ENCODE measurements at places on chromosomes 13 and 19.
A peak's percentile ranks its signal among the peaks of the same experiment; 100 is the strongest.

DNA sequence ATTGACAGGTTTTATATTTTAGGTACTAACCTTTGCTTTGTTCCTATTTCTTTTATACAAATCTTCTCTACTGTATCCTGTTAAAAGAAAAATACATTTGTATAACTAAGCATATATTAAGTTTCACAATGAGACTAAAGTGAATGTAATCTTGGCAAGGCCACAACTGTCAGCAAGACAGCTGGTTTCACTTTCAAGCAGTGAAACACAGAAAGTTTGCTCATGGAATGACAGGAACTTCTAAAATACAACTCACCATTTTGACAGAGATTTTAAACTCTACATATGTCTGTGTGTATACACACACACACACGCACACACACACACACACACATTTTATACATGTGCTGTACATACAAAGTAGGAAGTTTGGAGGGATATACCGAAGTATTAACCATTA lies 53.3 kb downstream of the PARP4 start:
- peak; percentile 73 for DNase-seq

GRCh38 chr19:33524024-33524664 lies 2.6 kb upstream of the PEPD start:
- DNase-seq = no peak

DNA sequence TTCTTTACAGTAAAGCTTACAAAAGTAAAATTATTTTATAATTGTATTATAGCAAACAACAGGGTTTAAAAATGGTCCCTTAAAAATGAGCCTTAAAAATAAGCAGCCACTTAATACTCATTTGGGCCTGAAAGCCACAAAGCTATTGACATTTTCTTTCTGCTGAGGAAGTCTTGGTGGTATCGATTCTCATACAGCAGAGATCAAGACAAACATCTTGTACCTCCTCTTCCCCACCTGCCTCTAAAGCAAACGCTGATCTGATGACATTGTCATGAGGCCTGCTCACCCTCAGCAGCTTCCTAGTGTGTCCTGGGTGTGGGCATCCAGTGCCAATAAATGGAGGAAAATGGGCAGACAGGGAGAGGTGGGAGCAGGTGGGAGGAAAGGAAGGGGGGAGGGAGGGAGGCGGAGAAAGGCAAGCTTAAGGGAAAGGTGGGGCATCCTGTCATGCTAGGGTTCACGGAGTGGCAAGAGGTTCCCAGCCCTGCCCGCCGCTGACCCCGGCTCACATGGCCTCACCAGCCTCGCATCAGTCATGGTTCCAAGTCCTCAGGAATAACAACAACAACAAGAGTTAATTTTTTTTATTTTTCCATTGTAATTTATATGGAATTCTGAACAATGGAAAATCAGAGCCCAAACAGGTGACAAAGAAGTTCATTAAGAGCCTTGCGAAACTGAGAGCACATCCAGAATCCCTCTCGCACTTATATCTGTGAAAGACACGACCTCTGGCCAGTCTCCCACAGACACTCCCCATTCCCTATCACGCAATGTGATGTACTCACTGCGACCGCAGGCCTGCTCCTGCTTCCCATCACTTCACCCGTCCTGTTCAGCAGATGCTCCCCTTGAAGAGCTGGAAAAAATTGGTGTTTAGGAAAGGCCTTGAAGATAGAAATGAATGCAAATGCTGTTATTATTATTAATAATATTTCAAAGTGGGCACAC lies 15.1 kb upstream of the ATP11A start:
- peak; percentile 17 for DNase-seq

GRCh38 chr13:105035092-105035491 lies 1500.4 kb downstream of the EFNB2 start:
- no peak for DNase-seq

DNA sequence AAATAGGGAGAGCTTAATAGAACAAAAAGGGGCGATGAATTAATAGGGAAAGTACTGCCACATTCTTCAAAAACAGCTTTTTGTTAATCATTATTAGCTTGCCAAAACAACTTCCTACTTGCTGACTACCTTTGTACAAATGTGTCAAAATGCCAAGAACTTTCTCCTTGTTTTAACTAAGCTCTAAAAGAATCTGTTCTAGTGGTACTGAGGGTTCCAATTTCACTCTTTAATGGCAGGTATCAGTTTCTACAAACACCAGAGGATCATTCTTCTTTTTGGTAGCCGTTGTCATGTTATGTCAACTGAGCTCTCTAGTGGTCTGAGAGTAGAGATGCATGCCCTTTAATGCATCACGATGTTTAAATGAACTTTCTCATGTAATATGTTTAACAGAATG lies 29.4 kb upstream of the FBXL3 start:
- DNase-seq = no peak

- DNase-seq = peak; percentile 87
Observed at GRCh38 chr19:15464394-15465385, at the start of gene RASAL3. Gene RASAL3 (minus strand): TSS chr19:15464544. CDS start chr19:15464358, 186 bp downstream.

- peak; percentile 81 for DNase-seq
Observed at GRCh38 chr19:12669270-12670158, 2.9 kb downstream of the WDR83 start.

GRCh38 chr13:20465218-20465879 lies 60.3 kb downstream of the CRYL1 start:
- no peak for DNase-seq

- no peak for DNase-seq
Observed at GRCh38 chr19:1632462-1633268, 19.8 kb downstream of the TCF3 start.

DNA sequence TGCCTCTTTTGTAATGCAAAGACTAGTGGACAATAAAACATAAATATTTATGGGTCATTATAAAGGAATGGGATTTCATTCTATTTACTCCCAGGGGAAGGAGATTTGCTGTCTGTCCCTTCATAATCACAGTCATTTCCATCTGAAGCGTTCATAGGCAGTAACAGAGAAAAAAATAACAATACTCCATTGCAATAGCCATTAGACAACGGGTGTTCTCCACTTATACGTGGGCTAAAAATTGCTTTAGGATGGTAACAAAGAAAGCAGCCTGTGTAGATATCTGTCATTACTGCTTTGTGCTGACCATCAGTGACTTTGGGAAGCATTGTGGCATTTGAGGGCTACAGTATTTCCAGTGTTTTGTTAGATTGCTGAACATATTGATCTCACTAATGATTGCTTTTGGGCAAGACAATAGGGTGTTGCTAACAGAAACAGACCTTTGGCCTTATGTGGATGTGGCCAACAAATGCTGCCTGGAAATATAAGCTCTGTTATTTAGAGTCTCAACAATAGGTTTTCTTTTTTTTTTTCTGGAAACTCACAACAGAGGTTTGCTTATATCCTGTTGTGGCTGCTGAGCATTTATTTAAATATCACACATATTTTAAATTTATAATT lies 355.2 kb downstream of the MTUS2 start:
- no peak for DNase-seq

- peak; percentile 94 for DNase-seq
Observed at GRCh38 chr13:27130979-27131623, 40.5 kb downstream of the USP12 start.

GRCh38 chr13:100790405-100790804 lies 115.8 kb upstream of the TMTC4 start:
- no peak for DNase-seq

GRCh38 chr19:19554074-19555023 lies 16.3 kb downstream of the CILP2 start:
- DNase-seq = peak; percentile 74

GRCh38 chr19:4059891-4060620 lies 6.6 kb downstream of the ZBTB7A start:
- DNase-seq = peak; percentile 46

Data from activated CD4-positive, alpha-beta T cell treated with anti-CD3 and anti-CD28 coated beads, Interleukin-2, Interleukin-6, amounts not matched to agents 100 ng/mL and 50 ng/mL, durations not matched to agents 16 hours and 8 hours (primary cell).